ENCODE measurements at places on chromosomes 7 and 10. TPM values are rescaled to one million over a fixed set of nuclear protein-coding genes. Genes with fewer than 3 reads are reported as not detected.

Gene ARHGAP22
- 1.5 TPM for polyA plus RNA-seq

- DNase-seq, result no peak
- no peaks in the 10 kb centered on the region for H3K27me3 ChIP-seq
- H3K27ac ChIP-seq, result no peak overlapping the region
- no peaks in the 10 kb centered on the region for H3K36me3 ChIP-seq
- peaks cover 6% of the 10 kb centered on the region for H3K4me1 ChIP-seq
- no peak overlapping the region for H3K4me3 ChIP-seq
Measured at GRCh38 chr7:92699560-92699959, 109.4 kb upstream of the FAM133B start.

GRCh38 chr7:115409682-115410433, 488.0 kb downstream of the MDFIC start:
- H3K4me3 ChIP-seq, result no peak overlapping the region
- H3K36me3 ChIP-seq, result no peaks in the 10 kb centered on the region
- DNase-seq, result no peak
- peaks cover 16% of the 10 kb centered on the region for H3K4me1 ChIP-seq
- no peaks in the 10 kb centered on the region for H3K27me3 ChIP-seq

DNA sequence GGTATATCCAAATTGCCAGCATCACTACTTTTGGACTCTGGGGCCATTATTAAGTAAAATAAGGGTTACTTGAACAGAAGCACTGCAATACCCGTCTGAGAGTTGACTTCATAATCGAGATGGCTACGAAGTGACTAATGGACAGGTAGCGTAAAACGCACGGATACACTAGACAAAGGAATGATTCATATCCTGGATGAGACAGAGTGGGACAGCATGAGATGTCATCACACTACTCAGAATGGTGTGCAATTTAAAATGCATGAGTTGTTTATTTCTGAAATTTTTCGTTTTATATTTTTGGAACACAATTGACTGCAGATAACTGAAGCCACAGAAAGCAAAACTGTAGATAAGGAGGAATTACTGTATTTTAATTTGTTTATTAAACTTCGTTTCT, 421.5 kb upstream of the LRGUK start:
- peak; percentile 32 for DNase-seq
- H3K27ac ChIP-seq, result no peak overlapping the region
- no peak overlapping the region for H3K4me3 ChIP-seq

Gene TET1
- polyA plus RNA-seq, result 0.08 TPM

Gene ELN
- not detected for polyA plus RNA-seq

DNA sequence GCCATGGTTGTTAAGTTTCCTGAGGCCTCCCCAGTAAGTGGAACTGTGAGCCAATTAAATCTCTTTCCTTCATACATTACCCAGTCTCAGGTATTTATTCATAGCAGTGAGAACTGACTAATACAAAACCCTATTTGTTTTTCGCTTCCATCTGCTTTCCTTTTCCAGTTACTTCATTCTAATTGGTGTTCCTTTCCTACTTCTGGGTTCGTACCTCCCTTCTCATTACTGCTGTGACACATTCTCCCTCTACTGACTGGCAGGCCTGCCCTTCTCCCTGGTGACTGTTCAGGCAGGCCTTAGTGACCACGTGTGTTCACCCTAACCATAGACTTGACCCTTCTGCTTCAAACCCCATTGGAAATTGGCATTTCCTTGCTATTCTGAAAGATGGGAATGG, 37.7 kb downstream of the MTURN start:
- no peak overlapping the region for H3K4me3 ChIP-seq
- no peaks in the 10 kb centered on the region for H3K36me3 ChIP-seq
- no peak overlapping the region for H3K27ac ChIP-seq
- peaks cover 51% of the 10 kb centered on the region for H3K4me1 ChIP-seq

Gene NPTX2
- polyA plus RNA-seq, result not detected

GRCh38 chr7:131293018-131293417, 34.7 kb upstream of the MKLN1 start:
- H3K4me1 ChIP-seq, result no peaks in the 10 kb centered on the region
- no peaks in the 10 kb centered on the region for H3K36me3 ChIP-seq
- no peak for DNase-seq
- H3K4me3 ChIP-seq, result no peak overlapping the region
- no peaks in the 10 kb centered on the region for H3K27me3 ChIP-seq

- DNase-seq, result no peak
- no peak overlapping the region for H3K27ac ChIP-seq
- no peak overlapping the region for H3K4me3 ChIP-seq
- no peaks in the 10 kb centered on the region for H3K36me3 ChIP-seq
- no peaks in the 10 kb centered on the region for H3K27me3 ChIP-seq
- H3K4me1 ChIP-seq, result no peaks in the 10 kb centered on the region
Measured at GRCh38 chr10:131815266-131816156, 85.3 kb upstream of the PPP2R2D start.

DNA sequence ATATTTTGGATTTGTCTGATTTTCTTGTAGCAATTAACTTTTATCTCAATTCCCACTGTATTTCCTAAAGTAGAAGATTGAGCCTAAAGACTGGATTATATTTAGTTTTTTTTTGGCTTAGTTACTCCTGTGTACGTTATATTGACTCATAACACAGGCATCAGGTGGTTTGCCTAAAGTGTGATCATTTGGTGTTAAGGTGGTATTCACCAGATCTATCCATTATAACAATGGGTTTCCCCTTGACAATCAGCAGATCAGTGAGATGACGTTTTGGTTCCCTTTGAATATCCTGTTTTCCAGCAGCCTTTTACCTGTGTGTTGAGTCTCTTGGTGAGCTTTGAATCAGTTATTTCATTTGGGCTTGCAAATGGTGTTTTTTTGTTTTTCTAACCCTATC, 18.1 kb downstream of the MAPK8 start:
- no peak overlapping the region for H3K27ac ChIP-seq
- H3K36me3 ChIP-seq, result no peaks in the 10 kb centered on the region
- H3K27me3 ChIP-seq, result no peaks in the 10 kb centered on the region
- no peaks in the 10 kb centered on the region for H3K4me1 ChIP-seq
- H3K4me3 ChIP-seq, result no peak overlapping the region

Gene SORCS3
- not detected for polyA plus RNA-seq

DNA sequence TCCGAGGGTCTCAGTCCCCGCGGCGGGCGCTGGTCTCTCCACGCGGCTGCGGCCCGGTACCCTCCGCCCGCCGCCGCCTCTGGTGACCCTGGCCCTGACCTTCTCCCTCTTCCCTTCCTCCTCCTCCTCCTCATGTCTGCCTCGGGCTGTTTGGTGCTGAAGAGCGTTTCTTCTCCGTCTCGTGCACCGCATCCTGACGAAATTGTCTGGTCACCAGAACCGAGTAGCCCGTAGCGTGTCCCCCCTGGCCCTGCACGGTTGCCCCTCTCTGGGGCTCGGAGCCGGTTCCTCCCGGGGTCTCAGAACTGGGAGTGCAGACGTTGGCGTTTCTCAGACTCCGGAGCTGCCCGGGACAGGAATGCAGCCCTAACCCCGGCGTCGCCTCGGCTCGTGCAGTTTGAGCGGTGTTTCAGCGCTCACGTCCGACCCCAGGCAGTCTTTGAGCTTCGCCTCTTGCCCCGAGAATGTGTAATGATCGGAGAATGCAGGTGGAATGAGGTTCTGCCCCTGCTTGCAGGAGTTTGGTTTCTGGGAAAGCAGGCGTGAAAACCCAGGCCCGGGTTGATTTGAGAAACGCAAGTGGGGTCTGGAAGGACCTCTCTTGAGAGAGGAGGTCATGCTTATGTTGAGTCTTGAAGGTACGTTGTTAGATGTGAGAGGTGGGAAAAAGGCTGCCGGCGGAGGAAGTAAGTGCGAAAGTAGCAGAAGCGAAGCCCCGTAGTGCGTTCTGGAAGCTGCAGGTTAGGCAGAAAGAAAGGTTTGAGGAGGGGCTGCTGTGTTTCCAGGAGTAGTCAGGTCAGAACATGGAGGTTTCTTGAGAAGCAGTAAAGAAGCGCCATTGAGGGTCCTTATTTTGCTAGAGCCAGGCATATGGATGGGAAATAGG, 743 bp downstream of the RBM17 start:
- peak overlapping the region; percentile 80 for H3K27ac ChIP-seq
- peaks cover 58% of the 10 kb centered on the region for H3K4me1 ChIP-seq
- H3K36me3 ChIP-seq, result no peaks in the 10 kb centered on the region
- peak overlapping the region; percentile 97 for H3K4me3 ChIP-seq
- no peak for DNase-seq

Gene HGF
- 18.6 TPM for polyA plus RNA-seq

DNA sequence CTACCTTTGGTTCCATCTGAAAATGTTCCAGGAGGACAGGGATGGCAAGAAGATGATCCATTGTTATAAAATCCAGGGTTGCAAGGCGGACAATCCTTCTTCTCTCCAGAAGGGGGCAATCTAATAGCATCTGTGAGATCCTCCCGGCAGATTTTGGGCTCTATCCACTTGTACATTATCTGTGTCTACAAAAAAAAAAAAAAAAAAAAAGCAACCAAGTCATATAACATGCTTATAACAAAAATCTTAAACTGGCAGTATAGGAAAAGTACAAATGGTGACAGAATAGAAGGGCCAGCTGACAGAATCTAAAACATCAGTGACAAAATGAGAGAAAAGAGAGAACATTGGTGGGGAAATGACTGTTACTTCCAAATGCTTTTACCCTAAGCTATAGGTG, 132.7 kb downstream of the ELAPOR2 start:
- no peaks in the 10 kb centered on the region for H3K27me3 ChIP-seq
- peak; percentile 34 for DNase-seq
- H3K4me1 ChIP-seq, result peaks cover 6% of the 10 kb centered on the region
- H3K4me3 ChIP-seq, result no peak overlapping the region
- H3K27ac ChIP-seq, result no peak overlapping the region
- no peaks in the 10 kb centered on the region for H3K36me3 ChIP-seq

All from CD14-positive monocyte (primary cell).